ENCODE measurements at places on chromosomes 3 and 15.

GRCh38 chr3:126484662-126485061, 9.0 kb upstream of the ZXDC start:
- no peak for DNase-seq

- DNase-seq, result no peak
Measured at GRCh38 chr15:41487802-41488201, 5.9 kb upstream of the ITPKA start.

DNA sequence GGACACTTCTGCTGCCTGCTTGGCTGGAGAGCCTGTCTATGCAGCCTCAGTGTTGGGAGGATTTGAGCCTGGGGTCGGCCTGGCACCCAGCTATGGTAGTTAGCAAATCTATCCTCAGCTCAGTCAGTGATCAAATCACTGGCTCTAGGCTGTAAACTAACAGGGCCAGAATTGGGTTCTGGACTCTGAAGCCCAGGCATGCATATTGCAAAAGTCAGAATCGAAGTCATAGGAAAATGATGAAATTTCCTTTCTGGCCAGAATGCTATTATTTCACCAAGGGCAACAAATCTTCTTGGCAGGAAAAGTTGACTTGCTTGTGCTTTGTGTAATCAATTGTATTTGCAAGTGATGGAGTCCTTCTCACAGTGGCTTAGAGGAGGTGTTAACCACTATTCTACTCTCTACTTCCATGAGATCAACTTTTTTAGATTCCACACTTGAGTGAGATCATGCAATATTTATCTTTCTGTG, 482.6 kb upstream of the TPRG1 start:
- DNase-seq, result no peak

- DNase-seq, result no peak
Measured at GRCh38 chr15:77002436-77002835, 7.5 kb downstream of the PSTPIP1 start.

DNA sequence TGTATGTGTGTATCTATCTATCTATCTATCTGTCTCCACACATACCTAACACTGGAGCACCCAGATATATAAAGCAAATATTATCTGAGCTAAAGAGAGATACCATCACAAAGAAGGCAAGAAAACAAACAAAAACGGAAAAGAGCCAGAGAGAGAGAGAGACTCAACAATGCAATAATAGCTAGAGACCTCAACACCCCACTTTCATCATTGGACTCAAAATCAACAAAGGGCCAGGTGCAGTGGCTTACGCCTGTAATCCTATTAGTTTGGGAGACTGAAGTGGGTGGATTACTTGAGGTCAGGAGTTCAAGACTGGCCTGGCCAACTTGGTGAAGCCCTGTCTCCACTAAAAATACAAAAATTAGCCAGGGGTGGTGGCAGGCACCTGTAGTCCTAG, 23.4 kb downstream of the NCBP2 start:
- DNase-seq, result no peak

GRCh38 chr3:113153499-113154107, 57.8 kb upstream of the BOC start:
- DNase-seq, result no peak

DNA sequence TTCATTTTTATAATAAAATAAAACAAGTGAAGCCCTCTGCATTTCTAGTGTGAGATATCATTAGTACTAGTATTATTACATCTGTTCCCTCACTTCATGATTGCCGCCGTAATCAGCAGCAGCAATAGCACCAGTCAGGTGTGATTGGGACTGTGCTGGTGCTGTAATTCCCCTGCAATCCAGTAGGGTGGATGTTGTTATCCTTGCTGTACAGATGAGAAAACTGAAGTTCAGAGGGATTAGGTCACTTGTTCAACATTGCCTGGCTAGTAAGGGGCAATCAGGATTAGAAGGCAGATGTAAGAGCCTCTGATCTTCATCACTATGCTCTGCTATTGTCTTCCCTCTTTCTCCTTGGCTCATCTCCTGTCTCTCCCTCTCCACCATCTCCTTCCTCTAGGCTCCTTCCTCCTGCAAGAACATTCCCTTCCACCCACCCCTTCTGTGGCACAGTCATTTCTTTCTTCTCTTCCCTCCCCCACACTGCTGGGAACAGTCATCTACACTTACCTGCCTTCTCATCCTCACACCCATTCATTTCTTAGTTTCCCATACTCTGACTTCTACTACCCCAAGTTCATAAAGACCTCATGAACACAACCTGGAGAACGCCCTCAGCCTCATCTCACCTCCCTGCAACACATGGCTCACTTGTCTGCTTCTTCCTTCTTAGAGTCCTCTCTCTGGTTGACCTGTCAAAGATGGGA, 29.7 kb downstream of the CRYGS start:
- no peak for DNase-seq

- DNase-seq, result no peak
Measured at GRCh38 chr3:120160050-120160449, 65.8 kb upstream of the GSK3B start.

DNA sequence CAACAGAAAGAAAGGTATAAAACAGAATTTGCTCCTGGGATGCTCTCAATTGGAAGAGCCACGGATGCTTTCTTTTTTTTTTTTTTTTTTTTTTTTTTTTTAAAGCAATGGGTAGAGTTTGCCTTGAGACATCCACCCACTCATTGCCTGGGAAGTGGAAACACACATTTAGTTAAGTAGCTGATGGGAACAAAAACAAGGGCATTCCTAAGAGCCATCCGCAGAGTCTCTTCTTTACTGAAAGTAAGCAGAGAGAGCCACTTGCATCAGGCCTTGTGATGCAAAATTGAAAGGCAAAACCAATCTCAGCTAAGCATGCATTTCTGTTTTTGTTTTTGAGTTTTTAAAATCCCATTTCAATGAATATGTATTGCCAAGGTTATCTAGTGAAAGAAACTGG, 787.9 kb upstream of the LMCD1 start:
- no peak for DNase-seq

DNA sequence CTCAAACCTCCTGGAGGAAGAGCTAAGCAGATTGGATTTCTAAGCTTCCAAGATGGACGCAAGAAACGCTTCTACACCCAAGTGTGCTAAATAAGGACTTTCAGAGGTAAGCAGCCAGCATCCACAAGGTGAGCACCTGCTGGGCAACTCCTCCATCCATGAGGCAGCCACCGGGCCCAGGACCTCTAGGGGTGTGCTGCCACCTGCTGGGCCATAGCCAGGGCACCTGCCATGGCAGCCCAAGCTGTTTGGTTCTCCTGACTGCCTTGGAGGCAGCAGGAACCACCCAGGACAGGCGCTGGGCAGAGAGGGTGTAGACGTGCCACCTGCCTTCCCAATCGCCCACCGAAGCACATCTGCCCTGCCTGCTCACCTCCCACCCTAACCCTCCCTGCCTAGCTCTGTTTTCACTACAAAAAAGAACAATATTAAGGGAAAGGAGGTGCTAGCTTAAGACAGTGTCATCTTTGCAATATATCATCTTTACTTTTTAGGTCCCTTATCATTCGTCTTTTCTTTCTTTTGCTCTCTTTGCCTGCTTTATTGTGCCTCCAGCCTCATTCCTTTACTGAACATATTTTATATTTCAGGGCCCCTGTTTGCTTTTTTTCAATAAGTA, 12.9 kb downstream of the C15orf62 start:
- DNase-seq, result no peak

GRCh38 chr3:33826206-33826605, 27.8 kb downstream of the PDCD6IP start:
- DNase-seq, result no peak
